ENCODE measurements at places on chromosomes 11 and 22.

DNA sequence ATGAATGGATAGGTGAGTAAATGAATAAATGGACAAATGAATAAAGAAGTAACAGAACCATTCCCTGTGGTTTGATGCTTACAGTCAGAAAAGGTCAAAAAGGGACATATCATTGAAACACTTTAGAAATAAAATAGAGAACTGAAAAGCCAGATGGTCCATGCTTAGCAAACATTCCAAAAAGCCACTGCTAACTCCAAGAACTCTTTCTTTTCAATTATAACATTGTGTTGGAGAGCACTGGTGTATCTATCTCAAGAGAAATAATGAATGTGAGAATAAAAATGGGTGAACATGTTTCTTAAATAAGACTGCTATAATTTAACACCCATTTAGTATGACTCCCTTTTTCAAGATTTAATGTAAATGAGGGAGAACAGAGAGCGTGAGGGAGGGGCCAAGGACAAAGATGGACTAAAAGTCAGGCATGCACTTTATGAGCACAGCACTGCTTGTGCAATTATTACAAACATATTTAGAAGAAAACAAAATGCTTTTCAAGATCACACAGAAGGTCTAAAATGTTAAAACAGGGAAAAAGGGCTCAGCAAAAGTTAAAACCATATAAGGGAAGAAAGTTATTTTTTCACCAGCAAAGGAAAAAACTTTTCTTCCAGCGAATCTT lies 224.3 kb upstream of the PITPNB start:
- DNase-seq = no peak

- DNase-seq = no peak
Measured at GRCh38 chr11:46857666-46858065, 11.6 kb upstream of the CKAP5 start.

DNA sequence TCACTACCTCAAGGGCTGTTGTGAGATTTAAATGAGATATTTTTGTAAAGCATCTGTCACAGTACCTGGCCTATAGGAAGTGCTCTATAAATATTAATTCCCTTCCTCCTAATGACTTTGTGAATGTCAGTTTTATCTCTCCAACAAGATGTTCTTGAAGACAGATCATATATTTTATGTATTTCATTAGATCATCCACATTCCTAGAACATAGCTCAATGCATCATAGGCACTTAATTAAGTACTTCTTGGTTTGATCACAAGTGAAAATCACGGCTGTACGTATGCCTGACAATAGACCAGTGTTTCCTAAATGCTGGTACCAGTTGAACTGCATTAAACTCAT lies 49.9 kb downstream of the RAB30 start:
- no peak for DNase-seq

GRCh38 chr11:18727479-18728236 lies 1.7 kb upstream of the IGSF22 start:
- peak; percentile 19 for DNase-seq

DNA sequence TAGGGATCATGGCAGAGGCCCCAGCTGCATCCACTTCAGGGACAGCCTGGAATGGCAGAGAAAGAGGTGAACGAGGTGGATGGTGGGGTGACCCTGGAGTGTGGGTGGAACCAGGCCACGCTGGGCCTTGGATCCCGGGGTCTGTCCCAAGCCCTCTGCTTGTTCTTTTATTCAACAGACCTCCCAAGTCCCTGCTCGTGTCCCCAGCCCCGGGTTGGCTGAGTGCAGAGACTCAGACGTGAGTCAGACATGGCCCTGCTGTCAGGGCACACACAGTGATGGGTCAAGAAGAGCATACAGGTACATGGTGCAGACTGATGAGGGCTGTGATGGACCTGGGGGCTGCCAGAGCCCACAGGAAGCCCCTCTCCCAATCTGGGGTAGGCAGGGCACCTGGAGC lies 6.6 kb downstream of the ARHGAP8 start:
- DNase-seq = no peak

DNA sequence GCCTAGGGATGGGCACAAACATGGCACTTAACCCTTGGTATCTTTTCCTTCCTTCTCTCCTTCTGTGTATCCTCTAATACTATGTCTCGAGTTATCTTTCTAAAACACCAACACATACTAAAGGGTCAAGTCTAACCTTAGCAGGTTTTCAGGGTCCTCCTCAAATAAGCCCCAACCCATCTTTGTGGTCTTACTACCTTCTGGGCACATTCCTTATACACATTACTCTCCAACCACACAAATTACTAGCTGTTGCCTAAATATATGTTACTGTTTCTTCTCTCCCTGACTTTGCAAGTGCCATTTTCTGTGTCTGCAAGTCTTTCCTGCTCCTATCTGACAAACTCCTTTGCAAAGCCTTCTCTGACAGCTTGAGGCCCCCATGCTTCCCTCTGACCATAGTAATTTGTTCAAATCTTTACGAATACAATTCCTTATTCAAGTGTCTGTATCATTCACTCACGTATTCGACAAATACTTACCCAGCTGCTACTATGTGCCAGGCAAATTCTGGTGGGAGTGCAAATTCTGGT lies 15.8 kb upstream of the NUP160 start:
- DNase-seq = no peak

GRCh38 chr22:31973739-31974138 lies 29.4 kb downstream of the YWHAH start:
- DNase-seq = no peak

GRCh38 chr11:60947700-60948099 lies 4.3 kb downstream of the SLC15A3 start:
- DNase-seq = no peak

DNA sequence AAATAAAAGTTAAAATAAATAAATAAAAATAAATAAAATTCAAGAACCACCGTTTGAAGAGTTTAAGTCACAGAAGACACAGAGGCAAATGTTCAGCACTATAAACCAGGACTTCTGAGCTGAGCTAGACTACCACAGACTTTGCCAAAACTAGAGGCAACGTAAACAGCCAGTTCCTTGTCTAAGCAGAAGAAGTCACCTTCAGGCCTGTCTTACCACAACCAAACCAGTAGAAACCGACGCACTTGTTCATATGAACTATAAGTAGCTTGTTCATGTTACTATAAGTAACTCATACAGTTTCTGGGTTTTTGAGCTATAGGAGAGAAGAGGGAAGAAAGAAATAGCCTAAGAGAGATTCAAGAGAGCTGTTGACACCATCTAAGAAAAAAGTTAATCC lies 48.3 kb downstream of the NNMT start:
- no peak for DNase-seq

DNA sequence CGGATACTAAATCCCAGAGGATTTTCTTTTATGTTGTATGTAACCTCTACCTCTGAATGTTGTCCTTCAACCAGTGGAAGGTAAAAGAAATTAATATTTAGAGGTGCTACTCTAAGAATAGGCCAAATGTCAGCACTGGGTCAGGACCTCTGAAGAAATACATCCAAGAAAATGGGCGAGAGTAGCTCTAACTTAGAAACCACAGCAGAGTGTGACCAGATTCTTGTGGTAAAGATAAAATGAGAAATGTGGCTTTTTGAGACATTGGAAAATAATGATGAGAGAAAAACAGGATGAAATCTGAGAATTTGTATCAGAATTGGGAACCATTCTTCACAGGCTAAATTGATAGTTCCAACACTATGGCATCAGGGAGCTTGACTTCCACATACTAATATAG lies 63.5 kb downstream of the CSTPP1 start:
- DNase-seq = no peak

DNA sequence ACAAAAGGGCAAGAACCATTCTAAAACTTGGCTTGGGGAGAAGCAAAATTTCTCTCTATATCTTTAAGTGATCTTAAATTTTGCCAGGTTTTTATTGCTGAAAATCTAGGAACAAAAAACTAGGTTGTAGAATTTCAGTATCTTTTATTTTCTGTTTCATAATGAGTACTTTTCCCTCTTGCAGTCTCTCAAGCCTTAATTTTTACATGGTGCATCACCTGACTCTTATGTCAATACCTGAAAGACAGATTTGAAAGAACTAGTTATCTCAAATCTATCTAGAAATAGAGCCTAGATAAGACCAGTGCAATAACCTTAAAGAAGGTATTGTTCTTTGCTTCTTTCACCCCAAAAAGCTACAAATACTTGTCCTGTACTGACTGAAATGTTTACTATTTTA lies 122.1 kb downstream of the TRIM44 start:
- no peak for DNase-seq

- no peak for DNase-seq
Measured at GRCh38 chr11:107139396-107139795, 121.1 kb upstream of the GUCY1A2 start.

- DNase-seq = peak; percentile 11
Measured at GRCh38 chr11:72224564-72225410, at the start of gene INPPL1. INPPL1 (plus strand) TSS chr11:72224767; CDS start chr11:72224985, 218 bp downstream.

DNA sequence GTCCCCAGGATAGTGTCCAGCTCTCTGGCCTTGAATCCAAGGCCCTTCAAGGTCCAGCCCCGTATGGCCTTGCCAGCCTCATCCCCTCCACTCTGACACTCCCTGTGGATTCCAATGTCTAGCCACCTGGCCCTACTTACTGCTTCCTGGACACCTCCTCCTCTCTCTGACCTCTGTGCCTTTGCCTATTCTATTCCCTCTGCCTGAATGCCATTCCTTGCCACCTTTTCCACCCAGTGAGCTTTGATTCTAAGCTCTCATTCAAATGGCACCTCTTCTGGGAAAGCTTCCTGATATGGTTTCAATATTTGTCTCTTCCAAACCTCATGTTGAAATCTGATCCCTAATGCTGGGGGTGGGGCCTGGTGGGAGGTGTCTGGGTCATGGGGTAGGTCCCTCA lies 31.9 kb upstream of the TTLL12 start:
- no peak for DNase-seq

GRCh38 chr11:8871171-8871775 lies 39.7 kb upstream of the AKIP1 start:
- no peak for DNase-seq

GRCh38 chr11:14336507-14337503 lies 22.2 kb downstream of the RRAS2 start:
- no peak for DNase-seq

- no peak for DNase-seq
Measured at GRCh38 chr11:116665523-116665922, 107.3 kb downstream of the BUD13 start.

DNA sequence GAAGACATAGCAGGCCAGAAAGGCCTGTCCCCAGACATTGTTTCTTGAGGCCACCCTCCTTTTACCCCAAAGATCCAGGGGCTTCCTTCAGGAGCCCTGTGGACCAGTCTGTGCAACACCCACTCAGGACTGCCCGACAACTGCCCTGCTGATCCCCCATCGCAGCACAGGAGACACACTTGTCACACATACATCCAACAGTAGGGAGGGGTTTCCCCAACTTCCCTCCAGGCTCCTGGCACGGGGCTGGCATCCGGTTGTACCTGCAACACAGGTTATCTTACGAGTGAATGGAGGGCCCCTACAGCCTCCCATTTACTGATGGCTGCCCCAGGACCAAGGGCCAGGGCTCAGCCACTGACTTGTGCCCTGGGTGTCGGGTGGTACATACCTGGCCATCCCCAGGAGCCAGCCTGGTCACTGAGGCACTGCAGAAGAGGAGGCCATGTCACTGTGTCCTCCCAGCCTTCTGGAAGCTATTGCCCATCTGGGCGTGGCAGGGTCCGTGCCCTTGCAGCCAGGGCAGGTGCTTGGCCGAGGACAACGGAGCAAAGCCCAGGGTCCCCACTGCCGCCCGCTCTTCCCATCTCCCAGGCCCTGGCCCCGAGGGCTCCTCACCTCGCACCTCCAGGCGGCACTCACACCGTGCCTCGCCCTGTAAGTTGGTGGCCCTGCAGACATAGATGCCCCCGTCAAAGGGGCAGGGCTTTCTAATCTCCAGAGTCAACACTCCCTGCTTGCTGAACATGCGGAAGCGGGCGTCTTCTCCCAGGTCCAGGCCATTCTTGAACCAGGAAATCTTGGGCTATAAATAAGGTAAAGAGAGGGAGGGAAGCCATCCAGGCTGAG lies 20.8 kb downstream of the MYBPC3 start:
- DNase-seq = no peak

GRCh38 chr22:24289114-24289513 lies 18.5 kb downstream of the SPECC1L start:
- no peak for DNase-seq

GRCh38 chr11:76783294-76783895 lies at the start of gene TSKU:
TSKU (plus strand) TSS chr11:76783356; CDS start chr11:76795617, 12,261 bp downstream.
- no peak for DNase-seq

GRCh38 chr22:32465661-32466060 lies 1.4 kb upstream of the BPIFC start:
- DNase-seq = no peak

- DNase-seq = no peak
Measured at GRCh38 chr22:19197997-19198865, 19.7 kb upstream of the SLC25A1 start.

DNA sequence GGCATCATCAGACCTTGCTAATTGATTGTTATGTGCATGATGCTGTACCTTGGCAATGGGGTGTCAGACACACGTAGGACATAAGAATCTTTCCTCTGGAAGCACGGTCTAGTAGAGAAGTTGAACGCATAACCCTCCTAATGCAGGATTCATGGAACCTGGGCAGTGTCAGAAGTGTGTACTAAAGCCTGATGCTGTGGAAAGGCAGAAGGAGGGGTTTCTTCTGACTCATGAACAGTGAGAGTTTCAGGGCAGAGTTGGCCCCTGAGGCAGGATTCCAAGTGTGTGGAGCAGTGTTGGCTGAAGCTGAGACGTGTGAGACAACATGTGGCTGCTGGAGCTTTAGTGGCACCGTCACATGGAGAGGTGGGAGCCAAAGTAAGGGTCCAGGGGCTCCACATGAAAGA lies 3.5 kb downstream of the PANX1 start:
- DNase-seq = no peak

DNA sequence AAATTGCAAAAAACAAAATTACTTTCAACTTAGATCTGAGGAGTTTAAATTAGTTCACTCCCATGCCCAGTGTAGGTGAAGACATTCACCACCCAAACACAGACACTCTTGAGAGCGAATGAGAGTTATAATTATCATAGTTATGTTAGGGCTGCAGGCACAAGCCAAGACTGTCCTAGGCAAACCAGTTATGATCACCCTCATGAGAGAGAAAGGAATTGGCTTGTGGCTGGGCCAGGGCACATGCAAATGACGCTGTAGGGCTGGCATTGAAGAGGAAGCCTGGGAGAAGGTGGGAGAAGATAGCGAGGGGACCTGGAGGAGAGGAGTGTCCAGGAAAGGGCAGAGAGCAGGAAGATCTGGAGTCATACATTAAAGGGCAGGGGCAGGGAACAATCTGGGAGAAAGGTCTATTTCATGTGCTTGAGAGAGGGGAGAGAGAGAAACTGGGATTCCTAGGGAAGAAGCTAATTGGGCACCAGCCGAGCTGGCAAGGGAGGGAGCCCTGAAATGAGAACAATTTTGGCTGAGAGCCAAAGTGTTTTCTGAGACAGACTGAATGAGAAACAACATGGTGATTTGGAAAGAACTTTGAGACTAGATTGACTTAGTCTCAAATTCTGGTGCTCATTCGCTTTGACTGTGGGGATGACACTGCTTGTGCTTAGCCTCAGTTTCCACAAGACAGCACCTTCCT lies 279.9 kb downstream of the KIRREL3 start:
- DNase-seq = no peak

DNA sequence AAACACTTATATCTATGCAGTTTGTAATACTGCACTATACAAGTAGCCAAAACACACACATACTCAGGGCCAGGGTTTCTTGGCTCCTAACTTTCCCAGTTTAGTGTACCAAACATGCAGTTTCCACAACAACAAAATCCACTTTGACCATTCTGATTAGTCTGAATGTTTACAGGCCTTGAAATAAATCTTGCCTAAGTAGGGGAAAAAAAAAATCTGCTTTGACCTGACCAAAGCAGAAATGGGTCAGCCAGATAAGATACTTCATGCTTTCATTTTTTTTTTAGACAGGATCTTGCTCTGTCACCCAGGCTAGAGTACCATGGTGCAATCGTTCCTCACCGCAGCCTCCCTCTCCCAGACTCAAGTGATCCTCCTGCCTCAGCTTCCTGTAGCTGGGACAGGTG lies 10.1 kb downstream of the PRR14L start:
- DNase-seq = no peak

Data from stimulated activated CD8-positive, alpha-beta memory T cell treated with anti-CD3 and anti-CD28 coated beads, Interleukin-4, amount 100 ng/mL, for 24 hours (primary cell).